ENCODE measurements at places on chromosomes 16 and 17.

DNA sequence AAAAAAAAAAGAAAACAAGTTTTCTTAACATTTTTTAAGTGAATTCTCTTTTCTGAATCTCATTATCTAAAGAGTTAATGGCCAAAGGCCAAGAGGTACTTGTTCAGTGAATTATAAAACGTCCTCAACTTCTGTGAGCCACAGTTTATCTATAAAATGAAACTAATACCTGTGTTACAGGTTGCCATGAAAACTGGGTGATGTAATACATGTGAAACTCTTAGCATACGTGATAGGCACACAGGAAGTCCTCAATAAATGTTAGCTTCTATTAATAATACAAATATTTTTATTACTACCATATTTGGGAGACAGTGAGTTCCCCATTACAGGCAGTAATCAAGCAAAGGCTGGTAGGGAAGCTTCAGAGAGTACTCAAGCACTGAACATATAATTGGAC, 13.5 kb upstream of the INPP5K start:
- no peak for DNase-seq
- no peaks in the 10 kb centered on the region for H3K4me1 ChIP-seq
- H3K27me3 ChIP-seq, result no peaks in the 10 kb centered on the region
- no peak overlapping the region for H3K4me3 ChIP-seq
- H3K36me3 ChIP-seq, result no peaks in the 10 kb centered on the region

DNA sequence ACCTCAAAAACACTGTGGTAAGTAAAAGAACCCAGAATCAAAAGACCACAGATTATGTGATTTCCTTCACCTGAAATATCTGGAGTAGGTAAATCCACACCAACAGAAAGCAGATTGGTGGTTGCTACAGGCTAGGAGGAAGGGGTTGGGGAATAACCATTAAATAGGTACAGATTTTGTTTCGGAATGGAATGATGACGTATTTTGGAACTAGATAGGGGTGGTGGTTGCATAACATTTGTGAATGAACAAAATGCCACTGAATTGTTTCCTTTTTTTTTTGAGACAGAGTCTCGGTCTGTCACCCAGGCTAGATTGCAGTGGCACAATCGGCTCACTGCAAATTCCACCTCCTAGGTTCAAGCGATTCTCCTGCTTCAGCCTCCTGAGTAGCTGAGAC, 100.9 kb upstream of the RBFOX1 start:
- H3K36me3 ChIP-seq, result no peaks in the 10 kb centered on the region
- no peaks in the 10 kb centered on the region for H3K27me3 ChIP-seq
- H3K27ac ChIP-seq, result no peak overlapping the region

- no peaks in the 10 kb centered on the region for H3K27me3 ChIP-seq
- H3K27ac ChIP-seq, result no peak overlapping the region
- H3K36me3 ChIP-seq, result no peaks in the 10 kb centered on the region
- DNase-seq, result no peak
- H3K4me3 ChIP-seq, result no peak overlapping the region
Observed at GRCh38 chr16:49578435-49579024, 204.9 kb downstream of the C16orf78 start.

GRCh38 chr17:51500454-51500853, 240.1 kb downstream of the UTP18 start:
- DNase-seq, result no peak
- no peaks in the 10 kb centered on the region for H3K4me1 ChIP-seq
- H3K27me3 ChIP-seq, result no peaks in the 10 kb centered on the region
- no peak overlapping the region for H3K4me3 ChIP-seq

DNA sequence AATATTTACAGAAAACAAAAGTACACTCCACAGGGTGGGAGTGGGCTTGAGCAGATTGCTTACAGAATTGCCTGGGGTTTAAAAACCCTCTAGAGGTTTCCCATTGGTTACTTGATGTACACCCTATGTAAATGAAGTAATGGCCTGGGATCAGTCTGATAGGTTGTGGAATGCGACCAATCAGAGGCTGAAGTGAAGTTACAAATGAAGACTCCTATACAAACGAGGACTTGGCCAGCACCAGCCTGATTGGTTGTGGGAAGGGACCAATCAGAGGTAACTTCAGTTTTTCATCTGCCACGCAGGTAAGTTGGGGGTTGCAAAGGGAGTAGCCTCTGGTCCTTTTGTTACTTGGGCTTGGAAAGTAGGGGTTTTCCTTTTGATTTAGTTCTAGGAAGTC, 8.8 kb downstream of the EEF2K start:
- no peak overlapping the region for H3K4me3 ChIP-seq
- H3K27ac ChIP-seq, result no peak overlapping the region
- no peaks in the 10 kb centered on the region for H3K27me3 ChIP-seq
- no peaks in the 10 kb centered on the region for H3K4me1 ChIP-seq
- no peaks in the 10 kb centered on the region for H3K36me3 ChIP-seq

- H3K36me3 ChIP-seq, result peaks cover 5% of the 10 kb centered on the region
- peaks cover 5% of the 10 kb centered on the region for H3K4me1 ChIP-seq
- no peak overlapping the region for H3K27ac ChIP-seq
- no peak overlapping the region for H3K4me3 ChIP-seq
- peak; percentile 67 for DNase-seq
Observed at GRCh38 chr17:68591583-68591982, 9.6 kb downstream of the FAM20A start.

DNA sequence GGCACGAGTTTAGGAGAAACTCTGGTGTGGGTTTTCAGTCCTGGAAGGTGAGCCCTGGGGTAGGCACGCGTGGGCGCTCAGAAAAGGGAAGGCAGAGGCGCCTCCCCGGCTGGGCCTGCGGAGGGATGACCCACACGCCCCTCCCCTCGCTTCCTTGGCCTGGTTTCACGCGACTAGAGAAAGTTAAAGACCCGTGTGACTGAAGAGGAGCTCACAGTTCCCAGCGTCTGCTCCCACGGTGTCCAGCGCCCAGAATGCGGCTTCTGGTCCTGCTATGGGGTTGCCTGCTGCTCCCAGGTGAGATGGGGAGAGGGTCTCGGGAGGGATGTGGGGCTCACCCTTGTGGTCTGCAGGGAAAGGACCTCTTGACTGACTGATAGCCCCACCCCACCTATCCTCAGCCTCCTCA, at the start of gene CD300LG:
TSS of gene CD300LG (plus strand) at position 214 of the 409 bp plus-strand sequence. CDS start at position 255, 41 bp downstream.
- peak; percentile 16 for DNase-seq
- no peak within 1 kb of the TSS for H3K4me3 ChIP-seq
- H3K4me1 ChIP-seq, result peaks cover 3% of the 10 kb centered on the region
- H3K36me3 ChIP-seq, result no peaks in the 10 kb centered on the region
- no peaks in the 10 kb centered on the region for H3K27me3 ChIP-seq
- H3K27ac ChIP-seq, result no peak within 1 kb of the TSS

- H3K4me3 ChIP-seq, result no peak overlapping the region
- H3K36me3 ChIP-seq, result no peaks in the 10 kb centered on the region
- DNase-seq, result no peak
- peaks cover 2% of the 10 kb centered on the region for H3K4me1 ChIP-seq
Observed at GRCh38 chr17:45404870-45405249, 27.8 kb downstream of the ARHGAP27 start.

DNA sequence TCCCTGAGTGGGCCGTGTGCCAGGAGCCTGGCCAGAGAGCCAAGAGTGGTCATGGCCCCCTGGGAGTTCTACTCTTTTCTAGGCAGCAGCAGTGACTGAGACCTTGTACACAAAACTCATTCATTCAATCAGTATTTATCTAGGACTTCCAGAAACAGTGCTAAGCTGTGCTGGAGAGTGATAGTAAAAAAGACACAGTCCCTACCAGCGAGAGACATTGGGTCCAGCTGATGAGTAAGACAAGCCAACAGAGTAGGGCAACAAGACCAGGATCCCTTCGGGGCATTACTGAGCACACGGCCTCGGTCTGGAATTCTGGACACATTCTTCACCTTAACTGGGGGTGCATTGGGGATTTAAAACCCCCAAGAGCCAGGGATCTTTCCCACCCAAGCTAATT, 20.2 kb downstream of the CBX4 start:
- peaks cover 3% of the 10 kb centered on the region for H3K4me1 ChIP-seq
- H3K27ac ChIP-seq, result no peak overlapping the region
- peaks cover 50% of the 10 kb centered on the region for H3K27me3 ChIP-seq
- no peak overlapping the region for H3K4me3 ChIP-seq

GRCh38 chr17:64778240-64779097, 116.4 kb upstream of the SMURF2 start:
- DNase-seq, result peak; percentile 56
- H3K4me1 ChIP-seq, result no peaks in the 10 kb centered on the region

GRCh38 chr16:57395026-57395425, 9.5 kb upstream of the CCL17 start:
- H3K27ac ChIP-seq, result no peak overlapping the region
- no peak for DNase-seq
- no peaks in the 10 kb centered on the region for H3K4me1 ChIP-seq
- no peaks in the 10 kb centered on the region for H3K27me3 ChIP-seq
- H3K36me3 ChIP-seq, result no peaks in the 10 kb centered on the region
- no peak overlapping the region for H3K4me3 ChIP-seq

DNA sequence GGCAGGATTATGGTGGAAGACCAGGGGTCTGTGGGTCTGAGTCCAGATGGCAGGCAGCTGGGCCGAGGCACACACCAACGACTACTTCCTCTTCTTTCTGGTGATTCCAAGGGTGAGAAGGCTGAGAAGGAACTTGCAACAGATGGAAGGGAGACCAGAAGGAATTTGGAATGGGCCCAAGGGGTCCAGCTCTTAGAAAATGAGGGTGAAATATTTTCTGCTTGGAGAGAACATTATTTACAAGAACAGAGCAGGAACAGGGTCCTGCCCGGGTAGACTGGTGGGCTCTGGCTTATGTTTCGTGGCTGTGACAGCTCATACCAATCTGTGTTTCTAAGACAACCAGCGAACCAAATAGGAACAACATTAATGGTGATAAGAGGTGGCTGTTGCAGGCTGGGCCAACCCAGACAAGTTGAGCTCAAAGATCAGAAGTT, 36.6 kb downstream of the CCDC42 start:
- H3K27me3 ChIP-seq, result no peaks in the 10 kb centered on the region
- H3K4me1 ChIP-seq, result no peaks in the 10 kb centered on the region
- H3K4me3 ChIP-seq, result no peak overlapping the region
- no peak for DNase-seq
- H3K36me3 ChIP-seq, result no peaks in the 10 kb centered on the region

DNA sequence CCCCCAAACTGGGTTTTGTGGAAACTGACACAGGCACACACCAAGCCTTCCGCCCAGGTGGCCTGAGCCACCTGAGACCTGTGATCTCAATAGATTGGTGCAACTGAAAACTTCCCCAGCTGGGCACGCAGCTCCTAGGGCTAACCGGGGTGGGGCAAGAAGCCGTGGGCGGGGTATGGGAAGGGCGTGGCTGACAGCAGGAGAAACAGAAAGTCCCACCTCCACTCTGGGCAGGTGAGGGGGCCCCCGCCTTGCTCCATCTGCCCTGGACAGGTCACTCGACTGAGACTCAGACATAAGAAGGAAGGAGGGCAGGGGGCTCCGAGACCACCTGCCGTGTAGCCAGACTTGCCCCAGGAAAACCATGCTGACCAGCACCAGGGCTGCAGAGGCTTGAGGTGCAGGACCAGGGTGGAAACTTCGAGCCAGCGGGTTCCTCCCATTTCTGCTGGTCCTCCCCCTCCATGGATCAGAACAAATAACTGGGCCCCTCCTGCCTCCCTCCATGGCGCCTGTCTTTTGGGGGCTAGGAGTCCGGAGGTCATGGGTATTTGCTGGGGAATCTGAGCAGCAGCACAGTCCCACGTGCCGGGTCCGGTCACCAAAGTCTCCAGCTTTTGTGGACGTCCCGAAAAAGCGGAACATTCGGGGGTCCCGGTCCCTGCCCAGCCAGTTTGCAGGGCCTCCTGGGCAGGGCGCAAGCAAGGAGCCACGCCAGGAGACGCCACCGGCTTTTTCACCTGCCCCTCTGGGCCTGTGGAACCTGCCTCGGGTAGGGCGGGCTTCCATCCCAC, 1.3 kb downstream of the TIMP2 start:
- peak; percentile 66 for DNase-seq
- H3K4me3 ChIP-seq, result peak overlapping the region; percentile 40
- no peak overlapping the region for H3K27ac ChIP-seq
- H3K4me1 ChIP-seq, result no peaks in the 10 kb centered on the region

- H3K36me3 ChIP-seq, result peaks cover 16% of the 10 kb centered on the region
- no peak overlapping the region for H3K4me3 ChIP-seq
- H3K27ac ChIP-seq, result no peak overlapping the region
- DNase-seq, result no peak
- no peaks in the 10 kb centered on the region for H3K27me3 ChIP-seq
Observed at GRCh38 chr17:21028192-21028591, 14.6 kb downstream of the USP22 start.

DNA sequence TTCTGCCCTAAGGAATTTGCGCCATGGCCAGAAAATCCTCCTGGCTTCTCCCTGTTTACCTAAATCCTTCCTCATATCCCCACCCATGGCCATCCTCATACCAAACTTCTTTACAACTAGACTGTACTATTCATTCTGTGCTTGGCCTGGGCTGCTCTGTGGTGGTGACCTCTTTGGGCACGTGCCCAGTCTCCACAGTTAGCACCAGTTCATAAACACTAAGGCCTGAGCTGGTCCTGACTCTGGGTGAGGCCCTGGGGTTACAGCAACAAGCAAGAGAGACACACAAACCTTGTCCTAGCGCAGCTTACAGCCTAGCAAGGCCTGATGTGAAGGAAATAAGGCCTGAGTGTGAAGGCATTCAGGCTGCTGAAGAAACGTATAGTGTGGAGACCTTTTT, 3.1 kb upstream of the ATXN7L3 start:
- H3K27ac ChIP-seq, result no peak overlapping the region
- H3K27me3 ChIP-seq, result no peaks in the 10 kb centered on the region
- H3K36me3 ChIP-seq, result peaks cover under 1% of the 10 kb centered on the region
- peaks cover 2% of the 10 kb centered on the region for H3K4me1 ChIP-seq

DNA sequence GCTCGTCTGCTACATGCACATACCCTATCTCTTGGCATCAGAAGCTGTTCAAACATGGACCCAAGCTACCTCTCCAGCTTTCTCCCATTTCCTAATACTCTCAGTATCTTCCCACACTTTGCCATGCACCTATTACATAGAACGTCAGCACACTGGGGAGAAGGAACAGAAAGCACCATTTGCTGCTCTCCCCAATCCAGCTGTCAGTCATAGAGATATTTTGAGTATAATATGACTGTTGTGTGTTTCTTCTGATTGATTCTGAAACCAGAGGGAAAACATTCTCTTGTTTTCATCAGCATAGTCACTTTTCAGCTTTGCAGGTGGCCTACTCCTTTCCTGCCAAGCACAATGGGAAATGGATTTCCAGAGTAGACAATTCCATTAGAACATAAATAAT, 107.1 kb downstream of the ADAMTS18 start:
- no peak for DNase-seq
- H3K36me3 ChIP-seq, result no peaks in the 10 kb centered on the region
- H3K4me3 ChIP-seq, result no peak overlapping the region
- no peak overlapping the region for H3K27ac ChIP-seq
- no peaks in the 10 kb centered on the region for H3K27me3 ChIP-seq

GRCh38 chr17:58703137-58703915, 10.9 kb downstream of the RAD51C start:
- no peaks in the 10 kb centered on the region for H3K36me3 ChIP-seq
- H3K4me1 ChIP-seq, result no peaks in the 10 kb centered on the region
- DNase-seq, result no peak
- no peaks in the 10 kb centered on the region for H3K27me3 ChIP-seq
- no peak overlapping the region for H3K27ac ChIP-seq

All from mesendoderm (in vitro differentiated cells).